Activated CD4-positive, alpha-beta T cell treated with anti-CD3 and anti-CD28 coated beads, Interleukin-2, amount 50 U/mL, for 24 hours (primary cell): ENCODE measurements at places on chromosomes 6 and 20.
A peak's percentile ranks its signal among the peaks of the same experiment; 100 is the strongest.

DNA sequence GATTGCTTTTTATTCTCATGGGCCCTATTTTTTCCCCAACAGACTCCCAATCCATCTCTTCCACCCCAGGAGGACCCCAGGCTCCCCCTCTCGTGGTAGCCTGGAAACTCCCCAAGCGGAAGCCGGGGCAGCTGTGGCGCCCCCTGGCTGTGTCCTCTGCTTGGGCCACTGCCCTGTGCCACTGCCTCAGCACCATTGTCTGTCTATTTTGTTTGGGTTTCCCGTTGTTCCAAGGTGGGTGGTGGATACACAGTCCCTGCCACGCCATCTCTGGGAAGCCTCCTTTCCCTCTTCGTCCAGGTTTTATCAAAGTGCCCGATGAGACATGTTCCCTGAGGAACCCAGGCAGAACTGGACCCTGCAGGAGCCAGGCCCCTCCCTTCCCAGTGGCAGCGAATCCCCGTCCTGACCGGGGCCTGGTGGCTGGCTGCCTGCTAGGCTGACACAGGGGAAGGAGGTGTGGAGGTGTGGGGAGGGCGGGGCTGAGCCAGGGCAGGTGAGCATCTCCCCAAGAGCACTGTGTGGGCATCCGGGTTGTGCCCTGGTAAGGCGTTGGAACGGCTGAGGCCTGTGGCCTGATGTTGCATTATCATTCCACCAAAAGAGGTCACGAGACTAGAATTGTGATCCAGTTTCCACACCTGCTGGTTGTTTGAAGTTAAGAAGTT lies 228.2 kb downstream of the CDH4 start:
- no peak for DNase-seq

DNA sequence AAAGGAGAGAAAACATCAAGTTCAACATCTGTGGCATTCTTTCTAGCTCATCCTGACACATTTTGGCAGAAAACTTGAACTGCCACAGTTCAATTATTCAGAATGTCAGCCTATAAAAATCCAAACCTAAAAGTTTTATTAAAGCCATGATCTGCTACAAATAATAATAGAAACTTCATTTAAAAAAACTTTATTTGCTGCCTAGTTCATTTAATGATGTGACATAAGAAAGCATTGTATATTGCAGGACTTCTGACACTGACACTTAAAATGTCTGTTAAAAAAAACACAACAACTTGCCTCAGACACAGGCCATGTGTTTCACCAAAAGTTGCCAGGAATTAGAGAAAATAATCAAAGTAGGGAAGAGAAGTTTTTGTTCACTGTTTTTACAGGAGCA lies 88.3 kb upstream of the HTR1E start:
- DNase-seq: no peak

GRCh38 chr6:90296341-90297114 lies at the start of gene BACH2:
BACH2 (minus strand) TSS chr6:90296843; CDS start chr6:90008844, 287,999 bp downstream.
- peak; percentile 76 for DNase-seq

DNA sequence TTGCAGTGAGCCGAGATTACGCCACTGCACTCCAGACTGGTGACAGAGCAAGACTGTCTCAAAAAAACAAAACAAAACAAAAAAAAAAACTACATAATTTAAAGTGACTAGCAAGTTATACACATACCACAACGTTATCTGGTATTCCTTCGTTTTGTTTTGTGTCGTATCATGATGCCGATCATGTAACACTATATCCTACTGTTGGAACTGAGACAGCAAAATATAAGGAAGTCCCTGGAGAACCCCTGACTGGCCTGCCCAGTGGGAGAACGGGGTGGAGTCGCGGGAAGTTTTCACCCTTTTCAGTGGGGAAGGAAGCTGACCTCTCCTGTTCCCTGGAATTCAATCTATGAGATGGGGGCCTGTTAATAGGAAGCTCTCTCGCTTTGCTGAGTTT lies 15.1 kb downstream of the SOX4 start:
- DNase-seq: no peak

DNA sequence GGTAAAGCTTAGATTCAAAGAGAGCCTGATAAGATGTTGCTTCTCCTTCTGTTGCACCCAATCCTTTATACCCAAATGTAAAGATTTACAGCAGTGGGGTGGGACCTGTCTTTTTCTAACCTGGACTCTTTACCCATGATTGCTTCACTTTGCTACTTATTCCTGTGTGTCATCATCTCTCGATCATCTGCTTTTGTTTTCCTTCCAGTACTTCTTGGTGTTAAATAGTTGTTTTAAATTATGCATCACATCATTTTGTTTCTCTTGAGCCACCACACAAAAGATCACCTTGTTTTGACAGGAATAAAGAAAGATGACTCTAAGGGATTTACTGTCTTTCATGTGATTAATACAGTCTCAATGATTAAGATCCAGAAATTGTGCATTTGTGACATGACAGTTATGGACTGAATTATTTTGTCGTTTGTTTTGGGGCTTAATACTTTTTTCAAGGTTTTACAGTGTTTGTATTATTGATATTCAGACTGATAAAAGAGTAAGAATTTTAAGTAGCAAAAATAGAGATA lies 123.1 kb downstream of the CDKAL1 start:
- no peak for DNase-seq

GRCh38 chr20:57593134-57593886 lies 26.9 kb downstream of the ZBP1 start:
- no peak for DNase-seq

DNA sequence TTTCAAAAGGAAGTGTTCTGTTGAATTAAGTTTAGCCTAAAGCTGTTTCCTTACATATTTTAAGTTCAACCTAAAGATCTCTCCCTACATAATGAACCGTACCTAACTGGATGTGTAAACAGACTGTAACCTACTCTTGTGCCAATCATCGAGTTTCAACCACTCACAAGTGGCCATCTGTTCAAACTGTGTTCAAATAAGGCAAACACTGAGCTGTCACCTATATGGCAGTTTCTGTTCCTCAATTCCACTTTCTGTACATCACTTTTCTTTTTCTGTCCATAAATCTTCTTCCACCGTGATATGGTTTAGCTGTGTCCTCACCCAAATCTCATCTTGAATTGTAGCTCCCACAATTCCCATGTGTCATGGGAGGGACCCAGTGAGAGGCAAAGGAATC lies 428.6 kb downstream of the HACE1 start:
- no peak for DNase-seq

DNA sequence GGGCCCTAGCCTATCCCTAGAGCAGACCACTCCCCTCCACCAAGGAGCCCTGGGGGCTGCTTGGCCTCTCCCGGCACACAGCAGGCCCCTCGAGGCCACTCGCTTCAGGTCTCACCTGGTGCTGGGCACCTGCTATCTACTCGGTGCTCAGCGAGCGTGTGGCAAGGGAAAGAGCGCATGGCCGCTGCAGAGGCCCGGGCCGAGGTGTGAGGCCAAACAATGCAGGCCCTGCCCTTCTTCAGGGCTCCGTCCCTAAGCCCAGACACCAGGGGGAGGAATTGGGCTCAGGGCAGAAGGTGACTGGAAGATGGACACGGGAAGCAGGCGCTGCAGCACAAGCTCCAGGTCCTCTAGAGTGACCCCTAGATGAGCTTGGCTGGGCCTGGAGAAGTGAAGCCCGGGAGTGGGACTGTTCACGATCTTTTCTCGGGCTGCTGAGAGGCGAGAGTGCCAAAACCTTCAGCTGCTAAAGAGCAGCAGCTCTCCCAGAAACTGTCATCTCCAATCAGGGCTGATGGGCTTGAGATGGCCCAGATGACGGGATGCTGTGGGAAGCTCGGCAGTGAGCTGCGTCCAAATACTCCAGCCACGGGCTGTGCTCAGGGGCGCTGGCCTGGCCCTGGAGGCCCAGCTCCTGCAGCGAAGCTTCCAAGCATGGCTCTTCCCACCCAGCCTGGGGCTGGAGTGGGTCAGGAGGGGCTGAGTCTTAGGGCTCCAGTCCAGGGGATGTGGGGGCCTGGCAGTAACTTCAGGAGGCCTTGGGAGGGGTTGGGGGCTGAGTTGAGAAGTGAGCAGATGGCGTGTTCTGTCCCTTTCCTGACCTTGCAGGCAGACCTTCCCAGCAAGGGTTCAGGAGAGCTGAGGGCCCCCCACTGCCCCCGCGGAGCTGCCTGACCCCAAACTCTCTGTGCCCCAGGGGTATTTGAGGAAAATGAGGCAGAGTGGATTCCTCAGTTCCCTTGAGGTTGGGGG lies 43.7 kb downstream of the APCDD1L start:
- DNase-seq: no peak

DNA sequence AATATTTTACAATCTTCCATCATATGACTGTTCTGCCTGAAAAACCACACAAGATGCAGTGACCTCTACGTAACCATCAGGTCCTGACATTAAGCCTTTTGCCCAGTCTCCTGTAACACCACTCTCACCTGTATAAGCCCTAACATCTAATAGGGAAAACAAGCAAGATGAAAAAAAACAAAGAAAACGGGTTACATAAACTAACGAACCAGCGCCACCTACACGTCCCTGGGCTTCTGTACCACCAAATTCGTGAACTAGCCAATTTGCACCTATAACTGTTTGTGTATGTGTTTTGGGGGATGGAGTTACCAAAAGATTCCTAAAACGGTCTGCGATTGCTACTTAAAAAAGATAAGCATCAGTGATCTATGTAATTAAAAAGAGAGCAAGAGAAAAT lies 70.2 kb downstream of the BLOC1S5 start:
- no peak for DNase-seq

GRCh38 chr20:59850018-59850641 lies 83.3 kb downstream of the SYCP2 start:
- no peak for DNase-seq

- no peak for DNase-seq
Measured at GRCh38 chr6:131937226-131937625, 13.9 kb downstream of the CCN2 start.

GRCh38 chr6:99093456-99094190 lies 145.9 kb upstream of the FBXL4 start:
- DNase-seq: no peak

GRCh38 chr20:6870559-6870958 lies 103.1 kb downstream of the BMP2 start:
- no peak for DNase-seq

DNA sequence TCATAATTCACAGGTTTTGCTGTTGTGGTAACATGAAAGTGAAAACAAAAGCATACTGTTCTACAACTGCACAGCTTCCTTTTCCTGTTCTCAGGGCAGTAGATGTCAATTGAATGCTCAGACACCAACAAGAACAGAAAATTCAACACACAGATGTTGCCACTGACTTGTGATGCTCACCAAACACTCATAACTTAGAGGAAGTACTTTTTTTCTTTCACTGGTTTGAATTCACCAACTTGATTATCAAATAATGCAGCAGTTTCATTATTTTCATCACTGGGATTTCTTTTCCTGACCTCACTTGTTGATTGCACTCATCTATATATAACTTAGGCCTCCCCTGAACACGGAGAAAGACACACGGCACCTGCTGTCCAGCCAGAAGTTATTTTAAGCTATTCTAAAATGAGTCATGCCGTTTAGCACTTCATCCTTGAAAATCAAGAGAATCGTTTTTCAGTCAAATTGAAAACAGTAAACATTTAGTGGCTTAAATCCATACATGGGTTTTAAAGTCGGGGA lies 949 bp downstream of the TXLNB start:
- peak; percentile 17 for DNase-seq

DNA sequence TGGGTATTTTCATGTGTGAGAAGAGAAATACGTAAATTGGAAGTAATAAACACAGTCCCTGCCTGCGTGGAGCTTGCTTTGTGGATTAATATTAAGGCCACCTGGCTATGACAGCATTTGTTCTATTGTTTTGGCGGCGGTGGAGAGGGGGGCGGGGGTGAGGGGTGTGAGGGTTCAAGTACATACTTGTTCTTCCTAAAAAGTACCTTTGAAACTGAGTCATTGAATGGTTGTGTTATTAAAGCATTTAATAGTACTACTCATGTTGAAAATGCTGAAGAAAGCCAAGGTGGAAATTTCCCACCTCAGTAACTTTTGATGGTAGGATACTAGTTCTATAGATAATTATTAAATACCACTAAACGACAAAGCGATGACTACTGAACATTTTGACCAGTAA lies 95.0 kb downstream of the FOXC1 start:
- DNase-seq: no peak

DNA sequence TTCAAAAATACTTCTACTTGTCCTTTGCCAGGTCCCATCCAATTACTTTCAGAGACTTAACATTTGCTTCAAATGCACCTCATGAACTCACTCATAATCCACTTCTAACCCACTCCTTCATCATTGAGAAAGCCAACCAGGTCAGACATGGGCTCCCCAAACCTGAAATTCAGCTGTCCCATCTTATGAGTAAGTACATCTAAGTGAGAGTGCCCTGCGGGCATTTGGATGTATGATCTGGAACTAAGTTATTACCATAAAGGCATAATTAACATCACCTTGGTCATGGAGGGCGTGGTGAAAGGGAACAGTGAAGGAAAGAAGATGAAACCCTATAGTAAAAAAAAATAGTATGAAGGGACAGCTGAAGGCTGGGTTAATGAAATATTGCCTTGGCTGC lies 896.8 kb downstream of the C6orf118 start:
- DNase-seq: no peak

- no peak for DNase-seq
Measured at GRCh38 chr20:45993197-45993951, 15.3 kb upstream of the MMP9 start.

GRCh38 chr6:72321788-72322187 lies 300.1 kb upstream of the KCNQ5 start:
- no peak for DNase-seq

- DNase-seq: no peak
Measured at GRCh38 chr20:16052456-16052855, 520.8 kb downstream of the KIF16B start.
